ENCODE measurements at places on chromosomes 11 and 22. TPM values are rescaled to one million over a fixed set of nuclear protein-coding genes. Genes with fewer than 3 reads are reported as not detected.

The APOL5 gene
- total RNA-seq: not detected

The RASSF7 gene
- 11.3 TPM for total RNA-seq

The MS4A12 gene
- total RNA-seq: not detected

The MYOD1 gene
- not detected for total RNA-seq

The CD3D gene
- not detected for total RNA-seq

The SLC6A5 gene
- total RNA-seq: not detected

The RASL10A gene
- not detected for total RNA-seq

The ME3 gene
- total RNA-seq: 12.5 TPM

The OR9Q2 gene
- total RNA-seq: not detected

The BTBD10 gene
- 27.4 TPM for total RNA-seq

The MAP6 gene
- total RNA-seq: 2.0 TPM

Data from cardiac atrium fibroblast (primary cell).